ENCODE measurements at places on chromosomes 1 and 21. TPM values are rescaled to one million over a fixed set of nuclear protein-coding genes. Genes with fewer than 3 reads are reported as not detected.

DNA sequence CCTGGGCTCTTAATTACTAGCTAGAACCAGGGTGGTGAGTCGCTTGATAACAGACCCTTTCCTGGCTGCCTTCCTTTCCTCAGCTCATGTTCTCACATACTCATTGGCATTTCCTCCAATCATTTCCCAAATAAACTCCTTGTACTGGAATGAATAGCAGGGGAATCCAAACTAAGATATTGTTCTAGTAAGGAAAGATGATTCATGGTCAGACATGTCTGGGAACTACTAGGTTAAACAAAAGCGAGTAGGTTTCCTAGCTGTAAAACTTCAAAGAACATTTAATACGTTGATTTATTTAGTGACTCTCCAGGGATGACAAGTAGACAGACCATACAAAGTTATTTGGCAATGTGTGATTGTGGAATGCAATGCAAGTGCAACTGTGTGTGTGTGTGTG lies 121.2 kb upstream of the KCNJ6 start:
- no peak for DNase-seq

GRCh38 chr1:7478809-7479499 lies 292.1 kb upstream of the VAMP3 start:
- no peak for DNase-seq

DNA sequence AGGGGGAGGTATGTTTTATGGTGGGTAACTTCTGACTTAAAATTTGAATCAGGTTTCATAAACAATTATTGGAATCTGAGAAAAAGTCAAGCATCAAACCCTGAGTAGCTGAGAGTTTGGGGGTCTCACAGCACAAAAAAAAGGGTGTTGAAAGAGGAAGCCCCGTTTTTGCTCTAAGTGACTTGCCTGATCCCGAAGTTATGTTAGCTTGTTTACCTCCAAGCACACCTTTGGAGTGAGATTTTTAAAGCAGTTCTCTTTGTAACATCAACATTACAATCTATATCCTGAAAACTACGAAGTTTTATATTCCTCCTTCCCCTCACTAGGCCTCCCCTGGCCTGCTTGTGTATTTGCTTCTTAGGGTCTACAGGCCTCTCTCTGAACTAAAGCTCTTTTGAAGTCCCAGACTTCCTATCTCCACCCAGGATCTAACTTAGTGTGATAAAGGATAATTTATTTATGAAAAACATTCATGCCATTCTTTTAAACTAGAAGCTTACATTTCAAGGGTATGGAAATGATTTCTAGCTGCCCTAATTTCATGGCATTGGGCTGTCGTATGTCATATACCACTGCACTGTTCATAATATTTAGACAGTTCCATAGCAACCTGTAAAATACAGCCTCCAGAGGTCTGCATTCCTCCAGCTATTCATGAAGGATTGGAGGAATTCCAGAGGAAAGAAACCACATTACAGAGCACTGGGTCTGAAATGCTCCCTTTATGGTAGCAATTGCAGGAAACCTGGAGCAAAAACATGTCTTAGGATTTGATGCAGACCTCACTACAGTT lies 36.1 kb upstream of the RGS1 start:
- DNase-seq, result no peak

DNA sequence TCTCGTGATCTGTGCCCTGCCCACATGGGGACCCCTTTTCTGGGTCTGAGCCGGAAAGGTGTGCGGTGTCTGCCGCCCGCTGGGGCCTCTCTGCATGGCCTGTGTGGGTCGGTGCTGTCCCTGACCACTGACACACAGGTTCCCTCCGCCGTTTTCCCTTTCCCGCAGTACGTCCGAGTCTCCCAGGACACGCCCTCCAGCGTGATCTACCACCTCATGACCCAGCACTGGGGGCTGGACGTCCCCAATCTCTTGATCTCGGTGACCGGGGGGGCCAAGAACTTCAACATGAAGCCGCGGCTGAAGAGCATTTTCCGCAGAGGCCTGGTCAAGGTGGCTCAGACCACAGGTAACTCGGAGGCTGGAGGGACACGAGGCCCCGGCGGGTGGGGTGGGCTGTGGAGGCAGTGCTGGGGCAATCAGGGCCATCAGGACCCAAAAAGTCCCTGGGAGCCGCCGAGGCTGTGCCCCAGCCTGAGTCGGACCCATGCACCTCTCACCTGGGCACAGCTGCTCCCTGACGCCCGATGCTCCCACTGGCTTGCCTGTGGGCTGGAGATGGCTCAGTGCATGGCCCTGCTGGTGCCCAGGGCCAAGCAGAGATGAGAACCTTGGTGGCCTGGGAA lies 13.3 kb downstream of the TRPM2 start:
- peak; percentile 44 for DNase-seq

DNA sequence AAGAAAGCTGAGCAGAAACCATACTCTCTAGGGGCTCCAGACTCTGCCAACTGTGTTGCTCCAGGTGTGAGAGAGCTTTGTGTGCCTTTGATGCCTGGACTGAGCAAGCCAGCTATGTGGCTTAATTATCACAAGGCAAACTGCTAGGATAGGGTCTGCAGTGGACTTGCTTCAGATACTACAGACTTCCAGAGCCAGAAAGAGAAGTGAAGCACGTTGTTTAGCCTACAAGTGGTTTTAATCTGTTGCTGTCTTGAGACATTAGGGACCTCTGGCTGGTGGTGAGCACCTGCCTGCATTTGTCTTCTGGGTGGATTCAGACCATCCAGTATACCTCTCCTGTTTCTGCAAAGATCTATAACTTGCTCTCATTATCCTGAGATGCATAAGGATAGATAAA lies 353.4 kb upstream of the PLXNA2 start:
- DNase-seq, result no peak

DNA sequence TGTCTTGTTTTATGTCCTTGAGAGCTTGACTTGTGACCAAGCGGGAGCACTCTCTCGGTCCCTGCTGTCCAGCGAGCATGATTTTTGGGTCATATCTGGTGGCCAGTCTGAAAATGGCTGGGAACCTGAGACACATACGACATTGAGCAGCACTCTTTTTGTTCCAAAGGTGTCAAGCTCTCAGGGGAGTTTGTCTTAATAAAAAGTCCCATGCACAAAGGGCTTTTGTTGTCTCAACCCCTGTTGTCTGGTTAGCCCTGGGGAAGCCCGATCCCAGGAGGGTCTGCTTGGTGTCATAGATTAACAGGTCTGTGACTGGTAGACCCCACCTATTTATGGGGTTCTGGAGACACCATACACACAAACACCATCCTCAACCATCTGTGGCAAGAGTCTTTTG lies 57.8 kb upstream of the KLHDC7A start:
- DNase-seq, result no peak

DNA sequence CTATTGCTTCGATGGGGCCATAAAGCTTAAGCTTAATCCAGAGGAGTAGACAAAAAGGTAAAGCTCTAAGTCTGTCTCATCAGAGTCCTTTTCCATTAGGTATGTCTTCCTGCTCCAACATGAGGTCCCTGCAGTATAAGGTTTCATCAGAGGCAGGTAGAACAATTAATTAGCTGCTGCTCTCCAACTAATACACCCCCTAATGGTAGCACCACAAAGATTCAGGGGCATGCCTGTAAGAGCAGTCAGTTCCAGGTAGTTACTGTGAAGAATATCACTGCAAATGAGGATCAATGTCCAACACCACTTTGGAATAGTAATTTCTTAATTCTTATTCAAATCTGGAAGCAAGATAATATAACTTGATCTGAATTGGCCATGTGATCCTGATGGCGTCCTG lies 160.3 kb upstream of the ESRRG start:
- DNase-seq, result peak; percentile 11

SYCP1 gene
- not detected for total RNA-seq

GPR37L1 gene
- not detected for total RNA-seq

- DNase-seq, result no peak
Observed at GRCh38 chr1:5664081-5664768, 328.0 kb downstream of the NPHP4 start.

Data from H7 (cell line).